Hippocampal formation (tissue), 2 donors: ENCODE measurements at places on chromosomes 6 and 20.

GRCh38 chr6:105991561-105992314, 94.4 kb upstream of the PRDM1 start:
- no peak for DNase-seq

- DNase-seq, result no peak
Measured at GRCh38 chr20:52971498-52972189, 514 bp upstream of the TSHZ2 start.

- no peak for DNase-seq
Measured at GRCh38 chr6:107786709-107787588, 37.2 kb downstream of the SCML4 start.

DNA sequence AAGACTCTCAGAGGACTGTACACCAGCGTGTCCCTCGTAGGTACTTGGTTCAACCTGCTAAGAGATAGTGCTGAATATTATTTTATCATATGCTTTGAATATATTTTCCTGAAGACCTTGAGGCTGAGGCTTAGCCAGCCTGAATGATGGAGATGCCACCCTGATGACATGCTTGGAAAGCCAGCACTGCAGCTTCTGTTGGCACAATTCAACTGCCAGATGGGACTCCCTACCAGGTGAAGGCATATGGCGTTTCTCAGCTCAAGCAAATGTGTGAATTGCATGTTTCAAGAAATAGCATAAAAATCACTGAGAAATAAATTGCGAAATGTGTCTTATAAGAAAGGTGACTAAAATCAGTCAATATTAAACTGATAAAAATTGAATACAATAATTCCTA, 228.1 kb upstream of the CST7 start:
- no peak for DNase-seq

GRCh38 chr6:107989166-107990094, 31.4 kb upstream of the SEC63 start:
- no peak for DNase-seq

GRCh38 chr6:79422666-79423065, 114.6 kb downstream of the LCA5 start:
- no peak for DNase-seq

- no peak for DNase-seq
Measured at GRCh38 chr6:52647199-52647598, 23.7 kb upstream of the TMEM14A start.

GRCh38 chr6:30554962-30555815, 1.1 kb downstream of the GNL1 start:
- peak; percentile 64 for DNase-seq

GRCh38 chr6:37289931-37290330, 32.0 kb upstream of the TMEM217 start:
- no peak for DNase-seq

DNA sequence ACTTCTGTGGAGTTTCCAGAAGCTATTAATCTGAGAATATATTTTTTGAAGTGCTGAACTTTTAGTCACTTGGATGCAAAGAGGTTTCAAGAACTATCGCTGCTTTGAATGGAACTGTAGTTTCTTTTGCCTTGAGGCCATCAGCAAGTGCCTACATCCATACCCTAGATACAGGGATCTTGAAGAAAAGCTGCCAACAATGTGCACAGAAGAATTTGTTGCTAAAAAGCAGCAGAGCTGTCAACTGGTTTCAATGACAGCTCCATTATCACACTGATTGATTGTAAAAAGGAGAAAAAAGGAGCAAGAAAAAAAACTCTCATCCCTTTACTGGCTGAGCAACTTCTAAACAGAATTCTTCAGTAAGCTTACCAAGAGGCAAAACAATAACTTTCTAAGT, 251.0 kb upstream of the NRSN1 start:
- DNase-seq, result no peak

GRCh38 chr20:57374343-57374930, 16.8 kb upstream of the RBM38 start:
- no peak for DNase-seq

DNA sequence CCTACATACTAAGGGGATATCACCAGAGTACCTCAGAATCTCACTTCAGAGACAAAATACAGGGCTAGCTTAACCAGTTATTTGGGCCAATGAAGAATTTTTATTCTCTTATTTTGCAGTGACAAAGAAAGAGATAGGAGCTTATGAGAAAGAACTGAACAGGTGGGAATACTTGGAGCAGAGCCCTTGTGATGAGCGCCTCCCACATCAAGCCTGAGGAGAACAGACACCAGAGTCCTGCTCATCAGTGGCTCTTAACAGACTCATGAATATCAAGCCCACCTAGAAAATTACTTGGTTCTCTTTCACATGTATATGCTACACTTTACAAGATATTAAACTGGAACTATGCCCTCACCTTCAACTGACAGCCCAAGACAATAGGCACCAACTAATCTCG, 99.0 kb downstream of the FAXC start:
- DNase-seq, result no peak

DNA sequence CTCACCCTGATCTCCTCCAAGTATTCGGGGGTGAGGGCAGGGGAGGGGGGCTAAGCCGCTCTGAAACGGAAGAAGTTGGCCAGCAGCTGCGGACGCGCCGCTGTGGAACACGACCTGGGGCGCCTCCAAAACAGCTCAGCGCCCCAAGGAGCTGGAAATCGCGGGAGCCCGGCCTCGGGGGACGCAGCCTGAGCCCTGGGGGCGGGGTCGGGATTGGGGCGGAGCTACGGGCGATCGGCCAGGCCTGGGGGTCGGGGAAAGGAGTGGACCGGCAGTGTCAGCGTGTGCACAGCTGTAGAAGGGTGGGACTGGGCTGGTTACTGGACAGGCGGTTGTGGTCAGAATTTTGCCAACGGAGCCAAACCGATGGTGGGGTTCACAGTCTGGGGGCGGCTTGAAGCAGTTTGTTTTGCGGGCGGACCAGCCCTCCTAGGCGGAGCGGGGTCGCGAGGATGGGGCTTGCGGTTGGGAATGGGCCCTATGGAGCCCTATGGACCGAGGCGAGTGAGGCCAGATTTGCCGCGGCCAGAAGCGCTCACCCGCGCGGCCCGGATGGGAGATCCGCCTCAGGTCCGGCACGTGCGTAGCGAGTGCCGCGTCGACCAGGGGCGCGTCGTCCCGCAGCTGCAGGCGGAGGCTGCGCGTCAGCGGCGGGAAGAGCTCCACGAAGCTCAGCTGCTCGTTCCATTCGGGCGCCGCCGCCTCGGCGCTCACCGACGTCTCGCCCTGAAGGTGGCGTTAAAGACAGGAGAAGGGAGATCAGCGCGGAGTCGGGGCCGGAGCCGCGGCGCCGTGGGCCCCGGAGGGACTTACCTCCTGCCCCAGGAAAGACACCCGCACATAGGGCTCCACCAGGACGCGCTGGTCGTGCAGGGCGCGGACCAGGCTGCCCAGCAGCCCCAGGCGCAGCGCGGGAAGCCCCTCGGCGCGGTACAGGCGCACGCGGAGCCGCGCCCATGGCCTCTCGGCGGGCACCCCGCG, 14.3 kb upstream of the SPAG4 start:
- peak; percentile 21 for DNase-seq

GRCh38 chr6:112691289-112691688, 344.2 kb downstream of the RFPL4B start:
- no peak for DNase-seq

DNA sequence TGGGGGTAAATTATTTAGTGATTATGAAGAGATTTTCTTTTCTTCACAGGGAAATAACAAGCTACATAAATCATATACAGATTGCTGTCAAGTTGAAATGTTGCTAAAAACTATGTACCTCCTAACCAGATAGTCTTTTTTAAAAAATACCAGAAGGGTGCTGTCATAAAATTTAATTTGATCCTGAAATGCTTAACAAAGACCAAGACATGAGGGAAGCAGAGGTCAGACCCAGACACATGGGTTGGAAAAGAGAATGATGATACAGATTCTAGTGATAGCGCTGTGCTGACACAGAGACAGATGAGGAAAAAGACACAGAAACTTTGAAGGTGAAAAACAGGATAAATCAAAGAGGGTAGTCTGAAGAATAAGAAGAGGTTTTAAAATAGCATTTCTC, 573.1 kb downstream of the HACE1 start:
- DNase-seq, result no peak

GRCh38 chr6:134911547-134911946, 38.4 kb downstream of the ALDH8A1 start:
- no peak for DNase-seq

- no peak for DNase-seq
Measured at GRCh38 chr6:118744261-118744941, 93.0 kb upstream of the CEP85L start.

- DNase-seq, result no peak
Measured at GRCh38 chr6:142960098-142960497, 15.1 kb upstream of the HIVEP2 start.

DNA sequence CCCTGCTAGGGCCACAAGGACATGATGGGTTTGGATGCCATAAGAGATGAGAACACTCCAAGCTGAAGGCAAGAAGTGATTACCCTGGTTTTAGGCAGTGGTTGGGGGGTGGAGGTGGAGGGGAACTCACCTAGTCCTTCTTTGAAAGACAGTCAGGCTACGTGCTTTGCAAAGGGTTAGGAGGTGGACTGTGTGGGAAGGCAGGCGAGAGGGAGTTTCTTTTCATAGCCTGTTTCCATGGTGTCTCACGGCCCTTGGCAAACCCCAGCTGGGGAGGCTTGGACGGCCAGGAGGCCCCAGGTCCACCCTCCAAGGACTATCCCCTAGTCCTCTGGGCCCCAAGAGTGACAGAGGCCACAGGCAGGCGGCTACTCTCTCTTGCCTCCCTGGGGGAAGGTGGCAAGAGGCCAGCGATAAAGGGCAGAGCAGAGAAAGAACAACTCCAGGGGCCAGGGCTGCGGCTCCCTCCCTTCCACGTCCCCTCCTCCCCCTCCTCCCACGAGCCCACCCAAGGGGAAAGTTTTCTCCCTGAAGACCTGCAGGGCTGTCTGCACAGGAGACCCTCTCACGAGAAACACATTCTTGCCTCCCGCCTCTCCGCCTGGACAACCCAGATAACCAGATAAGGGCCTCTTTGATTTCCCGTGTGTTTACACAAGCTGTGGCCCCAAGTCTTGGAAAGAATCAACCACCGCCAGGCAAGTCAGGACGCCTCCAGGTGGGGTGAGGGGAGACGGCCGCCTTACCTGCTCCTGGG, 74.4 kb downstream of the NOL4L start:
- no peak for DNase-seq

- DNase-seq, result no peak
Measured at GRCh38 chr20:34045294-34045693, 51.6 kb downstream of the RALY start.

GRCh38 chr6:37032239-37032638, 26.8 kb downstream of the FGD2 start:
- DNase-seq, result no peak

DNA sequence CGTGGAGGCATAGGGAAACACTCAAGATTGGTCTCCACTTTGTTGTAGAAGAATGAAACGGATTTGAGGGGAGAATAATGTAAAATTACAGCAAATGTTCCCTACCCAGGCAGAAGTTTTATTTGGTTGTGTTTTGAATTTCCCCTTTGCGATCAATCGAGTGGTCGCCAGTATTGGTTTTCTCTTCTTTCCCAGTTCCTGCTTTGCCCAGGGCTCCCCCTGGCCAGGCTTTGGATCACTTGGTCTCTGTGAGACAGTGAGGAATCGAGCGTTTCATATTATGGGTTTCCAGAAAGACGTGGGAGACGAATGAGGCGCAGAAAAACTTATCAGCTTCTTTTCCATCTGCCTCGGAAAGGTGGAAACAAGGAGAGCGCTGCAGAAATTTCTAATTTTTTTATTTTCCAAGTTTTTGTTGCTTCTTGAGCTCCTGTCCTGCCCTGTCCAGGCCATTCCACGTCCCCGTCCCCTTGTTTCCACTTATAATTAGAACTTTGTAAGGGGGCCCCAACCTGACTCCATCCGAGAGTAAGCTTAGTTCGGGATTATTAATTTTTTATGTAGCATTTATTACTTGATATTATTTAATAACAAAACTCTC, 7.5 kb upstream of the TBX18 start:
- no peak for DNase-seq

GRCh38 chr6:53585208-53585900, 40.5 kb upstream of the GCLC start:
- DNase-seq, result no peak

DNA sequence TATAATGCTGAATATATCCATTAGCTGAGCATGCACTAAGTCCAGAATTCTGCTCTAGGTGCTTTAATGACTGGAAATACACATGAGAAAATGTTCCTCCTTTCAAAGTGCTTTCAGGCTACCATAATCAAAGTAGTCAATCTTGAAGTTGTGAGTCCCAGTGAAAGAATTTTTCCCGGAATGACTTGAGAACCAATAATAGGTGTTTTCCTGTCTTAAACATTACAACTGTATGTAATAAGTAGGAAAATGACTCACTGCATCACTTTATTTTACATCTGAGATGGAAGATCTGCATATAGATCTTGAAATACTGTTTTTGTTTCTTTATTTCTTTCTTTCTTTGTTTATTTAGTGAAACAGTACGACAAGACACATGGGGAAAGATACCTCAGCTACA, 437.4 kb upstream of the JAG1 start:
- DNase-seq, result no peak

DNA sequence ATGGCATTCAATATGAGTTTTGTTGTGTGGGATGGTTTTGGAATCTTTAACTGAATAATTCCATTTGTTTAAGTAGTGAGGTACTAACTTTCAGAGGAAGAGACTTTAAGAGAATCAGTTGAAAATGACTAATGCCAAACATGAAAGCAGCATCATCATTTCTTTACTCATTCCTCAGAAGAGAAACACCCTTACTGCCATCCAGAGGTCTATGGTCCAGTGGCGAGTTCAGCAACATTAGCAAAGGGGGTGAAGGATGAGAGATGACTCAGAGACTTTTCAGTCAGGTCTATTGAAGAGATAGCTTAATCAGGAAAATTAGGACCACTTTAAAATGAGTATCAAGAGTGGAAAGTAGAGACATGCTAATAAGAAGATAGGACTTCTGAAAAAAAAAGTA, 118.8 kb downstream of the COL19A1 start:
- no peak for DNase-seq

DNA sequence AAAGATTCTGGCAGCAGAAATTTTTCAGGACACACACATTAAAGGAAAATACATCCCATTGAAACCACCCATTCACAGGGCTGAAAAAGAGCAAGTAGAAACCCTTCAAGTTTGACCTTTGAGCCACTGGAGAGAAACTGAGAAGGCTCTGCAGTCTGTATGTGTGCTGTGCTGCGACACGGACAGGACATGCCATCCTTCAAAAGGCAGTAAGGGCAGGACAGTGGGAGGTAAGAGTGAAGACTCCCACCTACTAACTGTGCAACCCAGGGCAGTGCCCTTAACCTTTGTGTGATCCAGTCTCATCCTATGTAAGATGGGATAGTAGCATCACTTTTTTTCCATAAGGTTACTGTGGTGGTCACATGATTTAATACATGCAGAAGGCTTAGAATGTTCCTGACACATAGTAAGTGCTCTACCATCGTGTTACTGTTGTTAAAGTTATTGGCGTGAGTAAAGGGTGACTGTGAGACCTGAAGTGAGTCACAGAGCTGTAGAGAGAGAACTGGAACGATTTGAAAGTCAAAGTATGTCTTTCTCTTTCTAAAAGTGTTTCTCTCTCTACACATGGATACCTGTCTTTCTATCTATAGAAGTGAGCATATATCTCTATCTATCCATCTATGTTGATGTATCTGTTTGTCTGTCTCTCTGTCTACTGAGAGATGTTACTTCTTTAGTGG, 153.7 kb upstream of the OLIG3 start:
- DNase-seq, result no peak
